ENCODE measurements at places on chromosomes 7 and 10. TPM values are rescaled to one million over a fixed set of nuclear protein-coding genes. Genes with fewer than 3 reads are reported as not detected.

GRCh38 chr10:114545819-114546218 lies 112.3 kb downstream of the ABLIM1 start:
- DNase-seq, result no peak

DNA sequence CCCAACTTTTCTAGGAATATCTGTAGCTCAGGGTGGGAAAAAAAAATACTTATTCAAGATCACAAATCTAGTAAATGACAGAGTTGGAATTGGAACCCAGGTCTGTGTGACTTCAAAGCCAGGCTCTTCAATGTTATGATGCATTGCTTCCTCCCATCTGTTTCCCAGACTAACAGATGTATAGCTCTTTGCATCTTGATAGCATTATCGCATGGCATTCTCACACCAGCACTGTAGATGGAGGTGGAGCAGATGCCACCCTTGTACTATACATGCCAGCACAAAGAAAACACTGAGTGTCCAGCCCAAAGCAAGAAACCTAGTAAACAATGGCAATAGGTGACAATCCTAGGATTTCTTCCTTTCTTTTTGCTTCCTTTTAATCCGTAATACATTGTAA lies 497.3 kb downstream of the NEBL start:
- no peak for DNase-seq

- DNase-seq, result no peak
Measured at GRCh38 chr10:26739071-26739631, 41.6 kb downstream of the PDSS1 start.

GRCh38 chr7:47605816-47606575 lies 24.1 kb upstream of the TNS3 start:
- no peak for DNase-seq

FKBP14 gene
- total RNA-seq, result 21.3 TPM

SH2B2 gene
- 16.4 TPM for total RNA-seq

DRGX gene
- total RNA-seq, result 0.18 TPM
